ENCODE measurements at places on chromosomes 5 and 9.

DNA sequence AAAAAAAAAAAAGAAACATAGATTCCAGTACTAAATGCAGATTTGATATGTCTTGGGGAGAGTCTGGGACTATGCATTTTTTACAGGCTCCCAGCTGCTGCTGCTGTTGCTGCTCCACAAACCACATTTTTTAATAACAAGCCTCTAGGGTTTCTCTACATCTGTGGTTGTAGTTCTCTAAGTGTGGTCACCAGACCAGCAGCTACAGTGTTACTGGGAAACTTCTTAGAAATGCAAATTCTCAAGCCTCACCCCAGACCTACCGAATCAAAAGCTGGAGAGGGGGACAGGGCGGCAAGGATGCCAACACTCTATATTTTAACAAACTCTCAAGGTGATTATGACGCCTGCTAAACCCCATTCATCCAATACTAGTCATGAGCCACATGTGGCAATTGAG lies 293.4 kb upstream of the PTGER4 start:
- no peak for DNase-seq

GRCh38 chr9:110050925-110051355 lies 157.0 kb downstream of the C9orf152 start:
- DNase-seq: no peak

GRCh38 chr5:1315018-1315708 lies 20.3 kb upstream of the TERT start:
- DNase-seq: no peak

DNA sequence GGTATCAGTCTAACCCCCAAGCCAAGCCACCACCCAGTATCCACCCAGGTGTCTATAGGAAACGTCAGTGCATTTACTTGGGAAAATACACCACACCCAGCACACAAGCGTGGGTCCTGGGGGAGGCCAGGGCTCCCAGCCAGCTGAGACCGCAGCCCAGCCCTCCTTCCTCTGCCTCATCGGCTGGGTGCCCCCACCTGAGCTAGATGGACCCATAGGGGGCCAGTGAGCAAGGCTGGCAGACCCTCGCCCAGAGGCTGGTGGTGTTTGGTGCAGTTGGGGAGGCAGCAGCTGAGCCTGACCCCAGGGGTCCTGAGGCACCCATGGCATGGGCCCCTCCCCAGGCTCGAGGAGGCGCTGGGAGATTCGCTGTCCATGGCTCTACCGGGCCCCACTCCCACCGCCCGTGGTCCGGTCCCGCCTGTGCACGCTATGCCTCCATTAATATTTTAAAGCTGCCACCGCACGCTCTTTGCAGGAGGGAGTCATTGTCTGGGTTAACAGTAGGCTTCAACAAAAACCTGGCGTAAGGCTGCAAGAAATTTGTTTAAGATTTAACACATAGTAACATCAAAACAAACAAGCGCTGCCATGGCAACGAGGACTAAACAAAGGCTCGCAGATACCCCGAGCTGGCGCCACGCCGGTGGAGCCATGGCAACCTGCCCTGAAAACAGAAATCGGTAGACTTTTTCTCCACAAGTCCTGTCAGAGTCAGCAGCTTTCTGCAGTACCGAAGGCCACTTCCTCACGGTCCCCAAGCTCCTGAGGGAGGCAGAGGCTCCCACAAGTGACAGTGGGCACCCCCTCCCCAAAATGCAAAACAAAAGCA lies 20.6 kb downstream of the TPPP start:
- DNase-seq: peak; percentile 41

GRCh38 chr5:142894749-142895148 lies 124.6 kb downstream of the ARHGAP26 start:
- no peak for DNase-seq

DNA sequence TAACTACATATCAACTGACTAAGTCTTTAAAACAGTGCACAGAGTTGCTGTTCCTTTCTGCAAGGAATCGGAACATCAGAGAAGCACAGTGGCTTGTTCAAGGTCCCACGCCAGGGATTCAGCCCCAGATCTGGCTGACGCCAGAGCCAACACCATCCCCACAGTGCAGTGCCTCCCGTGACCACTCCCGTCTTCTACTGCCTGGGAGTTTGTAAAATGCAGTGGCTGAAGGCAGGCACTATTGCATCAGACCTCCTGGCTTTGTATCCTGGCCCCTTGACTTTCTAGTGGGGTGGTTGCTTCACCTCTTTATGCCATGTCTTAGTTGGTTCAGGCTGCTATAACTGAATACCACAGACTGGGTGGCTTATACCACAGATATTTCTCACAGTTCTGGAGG lies 131.0 kb downstream of the NSG2 start:
- DNase-seq: no peak

DNA sequence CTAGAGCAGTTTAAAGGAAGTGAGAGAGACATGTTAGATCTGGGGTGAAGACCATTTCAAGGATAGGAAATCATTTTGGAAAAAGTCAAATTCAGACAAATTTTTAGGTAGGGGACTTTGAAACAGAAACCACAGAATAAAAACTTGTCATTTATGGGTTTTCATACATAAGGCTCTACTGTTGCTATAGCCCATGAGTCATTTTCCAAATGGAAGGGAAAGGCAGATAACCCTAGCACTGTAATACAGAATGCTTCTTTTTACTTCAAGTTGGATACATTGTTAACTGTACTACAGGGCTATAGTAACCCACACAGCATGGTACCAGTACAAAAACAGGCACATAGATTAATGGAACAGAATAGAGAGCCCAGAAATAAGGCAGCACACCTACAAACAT lies 455.4 kb downstream of the EBF1 start:
- DNase-seq: no peak

DNA sequence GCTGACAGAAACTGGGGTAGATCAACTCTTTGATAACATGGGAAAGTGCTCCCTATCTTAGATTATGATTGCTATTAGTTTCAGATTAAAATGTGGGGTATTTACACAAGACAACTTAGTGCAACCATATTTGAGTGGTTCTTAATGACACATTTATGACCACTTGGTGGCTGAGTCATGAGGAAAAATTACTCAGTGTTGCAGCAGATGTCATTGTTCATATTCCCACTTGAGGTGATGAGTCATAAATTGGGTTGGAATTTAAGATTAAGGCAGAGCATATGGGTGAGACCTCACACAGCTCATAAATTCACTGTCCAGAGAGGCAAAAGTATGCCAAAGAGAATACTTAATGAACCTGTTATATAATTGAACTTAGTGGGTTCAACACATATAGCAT lies 408.3 kb downstream of the DMRT2 start:
- DNase-seq: no peak

DNA sequence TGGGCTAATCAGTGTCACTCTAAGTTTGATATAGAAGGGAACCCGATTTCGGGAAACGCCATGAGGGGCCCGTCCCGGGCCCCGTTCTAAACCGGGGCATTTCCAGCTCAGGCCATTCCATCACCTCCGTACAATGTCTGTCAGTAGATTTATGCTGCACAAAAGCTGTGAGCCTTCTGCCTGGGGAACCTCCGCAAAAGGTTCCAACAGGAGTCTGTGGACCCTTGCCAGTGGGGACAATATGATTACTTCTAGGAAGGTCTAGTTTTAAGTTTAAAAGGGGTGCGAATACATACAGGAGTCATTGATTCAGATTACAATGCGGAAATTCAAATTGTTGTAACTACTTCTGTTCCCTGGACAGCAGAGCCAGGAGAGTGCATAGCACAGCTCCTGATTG lies 57.6 kb downstream of the RAPGEF1 start:
- DNase-seq: no peak

DNA sequence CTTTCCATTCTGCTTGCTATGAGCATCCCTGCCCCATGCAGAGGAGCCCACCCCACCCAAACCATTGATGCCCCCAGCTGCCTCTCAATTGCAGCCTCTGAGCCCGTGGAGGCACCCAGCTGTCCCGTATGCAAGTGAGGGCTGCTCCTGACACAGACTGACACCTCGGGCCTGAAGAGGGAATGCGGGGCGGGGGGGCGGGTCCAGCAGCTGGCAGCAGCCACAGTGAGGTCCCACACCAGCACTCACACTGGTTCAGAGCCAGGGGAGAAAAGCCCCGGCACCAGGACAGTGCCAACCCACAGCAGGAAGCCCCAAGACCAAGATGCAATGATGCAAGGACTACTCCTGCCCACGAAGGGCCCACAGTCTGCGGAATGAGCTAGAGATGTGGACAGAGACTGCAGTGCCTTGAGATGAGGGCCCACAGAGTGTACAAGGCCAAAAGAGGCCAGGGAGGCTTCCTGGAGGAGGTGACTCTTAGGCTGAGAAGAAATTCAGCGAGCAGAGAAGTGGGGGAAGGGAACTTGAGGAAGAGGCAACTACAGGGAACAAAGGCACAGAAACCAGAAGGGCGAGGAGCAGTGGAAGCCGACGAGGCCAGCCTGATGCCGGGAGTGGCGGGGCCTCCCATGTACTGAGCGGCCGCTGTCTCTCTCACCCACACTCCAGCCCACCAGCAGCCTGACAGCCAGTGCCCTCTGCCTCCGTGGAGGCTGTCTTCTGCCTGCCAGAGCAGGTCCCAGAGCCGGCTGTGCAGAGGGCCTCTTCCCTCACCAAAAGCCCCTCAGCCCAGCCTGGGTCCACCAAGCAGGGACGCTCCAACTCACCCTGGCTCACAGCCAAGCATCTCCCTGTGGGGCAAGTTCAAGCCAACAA lies 9.2 kb downstream of the EEIG1 start:
- DNase-seq: no peak

GRCh38 chr9:109319626-109320241 lies 1.1 kb downstream of the EPB41L4B start:
- DNase-seq: no peak

DNA sequence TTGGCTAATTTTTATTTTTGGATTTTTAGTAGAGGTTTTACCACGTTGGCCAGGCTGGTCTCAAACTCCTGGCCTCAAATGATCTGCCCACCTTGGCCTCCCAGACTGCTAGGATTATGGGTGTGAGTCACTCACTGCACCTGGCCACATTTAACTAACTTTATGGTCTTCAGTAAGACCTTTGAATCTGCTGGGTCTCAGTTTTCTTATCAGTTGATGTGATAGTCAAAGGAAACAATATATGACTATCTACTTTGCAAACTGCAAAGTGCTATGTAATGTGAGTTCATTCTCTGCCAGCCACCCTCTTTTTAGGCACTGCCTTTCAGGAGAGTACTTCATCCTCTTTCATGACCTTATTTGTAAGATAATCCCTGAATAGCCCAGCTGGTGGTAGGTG lies 474.7 kb downstream of the PDE4D start:
- DNase-seq: no peak

GRCh38 chr9:21381448-21382339 lies 3.5 kb downstream of the IFNA2 start:
- DNase-seq: no peak

DNA sequence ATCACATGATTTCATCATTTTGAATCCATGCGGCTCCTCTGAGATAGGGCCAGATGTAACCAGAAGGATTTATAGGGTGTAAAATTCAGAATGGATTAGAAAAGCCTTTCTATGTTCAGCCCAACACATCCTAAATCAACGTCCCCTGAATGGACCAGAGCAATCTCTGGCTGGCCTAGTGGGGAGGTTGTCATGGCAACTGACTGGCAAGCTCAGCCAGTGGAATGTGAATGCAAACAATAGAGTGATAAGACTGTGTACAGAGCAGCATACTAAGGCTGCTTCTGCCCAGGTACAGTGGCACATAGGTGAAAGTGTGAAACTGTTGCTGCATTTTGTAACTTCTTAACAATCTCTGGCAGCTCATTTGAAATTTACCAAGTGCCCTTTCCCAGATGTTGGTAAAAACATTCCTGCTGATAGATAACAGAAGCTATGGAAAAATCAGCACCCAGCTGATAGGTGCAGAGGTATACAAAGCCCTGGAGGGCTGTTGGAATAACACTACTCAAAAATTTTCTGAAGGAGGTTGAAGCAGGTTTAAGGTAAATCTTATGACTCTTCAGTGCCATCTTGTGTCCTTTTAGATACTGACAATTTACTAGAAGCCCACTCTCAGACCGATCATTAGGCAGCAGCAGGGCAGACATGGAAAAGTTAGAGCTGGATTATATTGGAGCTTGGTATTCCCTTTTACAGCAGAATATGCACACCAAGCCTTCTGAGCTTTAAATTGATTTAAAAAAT lies 267.2 kb downstream of the RAB3C start:
- no peak for DNase-seq

- DNase-seq: no peak
These were observed 1.9 kb downstream of the MACROH2A1 start for GRCh38 chr5:135397084-135397483.

GRCh38 chr9:21102305-21102704 lies 24.6 kb upstream of the IFNB1 start:
- DNase-seq: no peak

GRCh38 chr5:87195616-87196015 lies 72.1 kb upstream of the RASA1 start:
- DNase-seq: no peak

DNA sequence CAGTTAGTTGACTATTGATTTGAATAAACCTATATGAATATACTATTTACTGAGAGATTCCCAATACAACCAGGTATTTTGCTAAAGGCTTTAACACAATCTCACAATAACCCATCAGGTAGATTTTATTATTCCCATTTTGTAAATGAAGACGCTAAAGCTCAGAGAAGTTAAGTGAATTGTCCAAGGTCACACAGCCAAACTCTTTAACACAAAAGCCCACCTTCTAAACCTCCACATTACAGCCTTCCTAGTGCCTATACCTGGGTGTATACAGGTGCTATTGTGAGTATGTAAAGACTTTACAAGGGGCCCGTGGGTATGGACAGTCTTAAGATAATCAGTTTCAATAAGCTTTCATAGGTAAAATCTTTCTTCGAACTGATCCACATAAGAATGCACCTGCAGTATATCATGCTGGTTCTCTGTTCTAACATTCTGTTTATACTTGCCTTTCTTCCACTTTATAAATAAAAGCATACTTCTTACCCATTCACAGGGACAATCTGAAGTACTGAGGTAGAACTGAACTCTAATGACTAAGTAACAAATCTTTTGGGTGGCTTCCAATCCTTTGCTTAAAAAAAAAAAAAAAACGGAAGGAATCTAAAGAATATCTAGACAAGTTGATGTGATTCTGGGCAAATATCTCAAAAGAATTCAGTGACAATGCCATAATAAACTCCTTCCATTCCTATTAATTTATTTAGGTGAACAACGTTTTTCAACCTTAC lies 59.1 kb downstream of the PJA2 start:
- no peak for DNase-seq

DNA sequence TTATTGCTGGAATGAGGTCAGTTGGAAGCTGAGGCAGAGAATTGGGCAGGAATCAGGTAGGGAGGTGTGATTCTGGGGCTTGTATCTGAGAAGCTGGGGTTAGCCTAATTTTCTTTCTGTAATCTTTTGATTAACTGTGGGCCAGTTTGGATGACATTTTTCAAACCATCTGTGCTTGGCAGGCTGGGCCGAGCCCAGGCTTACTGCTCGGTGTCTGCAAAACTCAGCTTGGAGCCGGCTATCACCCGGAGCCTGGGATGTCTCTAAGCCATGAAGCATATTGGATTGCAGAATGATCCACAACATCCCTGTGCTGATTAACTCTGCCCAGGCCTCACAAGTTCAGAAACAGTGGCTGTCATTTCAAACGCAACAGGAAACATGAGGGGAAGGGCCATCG lies 26.5 kb downstream of the KCNMB1 start:
- no peak for DNase-seq

Data from stimulated activated CD4-positive, alpha-beta T cell treated with anti-CD3 and anti-CD28 coated beads, Interleukin-12 subunit alpha, Interleukin-12 subunit beta, amount 100 ng/mL, for 24 hours (primary cell).